ENCODE measurements at places on chromosomes 7 and 10.

DNA sequence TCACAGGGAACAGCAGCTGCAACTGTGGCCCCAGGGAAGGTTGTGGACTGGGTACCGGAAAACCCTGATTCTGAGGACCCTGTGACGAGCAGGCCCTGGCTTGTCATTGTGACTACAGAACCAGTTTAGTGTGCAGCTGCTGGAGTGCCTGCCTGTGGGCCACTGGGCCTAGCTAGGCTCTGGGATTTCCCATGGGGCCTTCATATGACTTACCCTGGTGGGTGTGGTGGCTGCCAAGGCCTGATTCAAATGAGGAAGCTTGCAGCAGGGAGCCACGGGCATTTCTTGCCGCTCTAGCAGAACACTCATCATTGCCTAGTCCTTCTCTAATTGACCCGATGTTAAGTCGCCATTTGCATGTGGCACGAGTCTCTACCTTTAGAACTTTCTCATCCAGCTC lies 14.7 kb upstream of the CAMK2G start:
- no peaks in the 10 kb centered on the region for H3K27me3 ChIP-seq
- H3K27ac ChIP-seq, result no peak overlapping the region
- DNase-seq, result no peak
- H3K36me3 ChIP-seq, result no peaks in the 10 kb centered on the region
- H3K4me1 ChIP-seq, result peaks cover 11% of the 10 kb centered on the region

- H3K27ac ChIP-seq, result no peak overlapping the region
- DNase-seq, result no peak
- H3K4me1 ChIP-seq, result peaks cover 22% of the 10 kb centered on the region
- H3K27me3 ChIP-seq, result no peaks in the 10 kb centered on the region
- H3K4me3 ChIP-seq, result no peak overlapping the region
Observed at GRCh38 chr10:132585732-132586722, 48.4 kb downstream of the INPP5A start.

DNA sequence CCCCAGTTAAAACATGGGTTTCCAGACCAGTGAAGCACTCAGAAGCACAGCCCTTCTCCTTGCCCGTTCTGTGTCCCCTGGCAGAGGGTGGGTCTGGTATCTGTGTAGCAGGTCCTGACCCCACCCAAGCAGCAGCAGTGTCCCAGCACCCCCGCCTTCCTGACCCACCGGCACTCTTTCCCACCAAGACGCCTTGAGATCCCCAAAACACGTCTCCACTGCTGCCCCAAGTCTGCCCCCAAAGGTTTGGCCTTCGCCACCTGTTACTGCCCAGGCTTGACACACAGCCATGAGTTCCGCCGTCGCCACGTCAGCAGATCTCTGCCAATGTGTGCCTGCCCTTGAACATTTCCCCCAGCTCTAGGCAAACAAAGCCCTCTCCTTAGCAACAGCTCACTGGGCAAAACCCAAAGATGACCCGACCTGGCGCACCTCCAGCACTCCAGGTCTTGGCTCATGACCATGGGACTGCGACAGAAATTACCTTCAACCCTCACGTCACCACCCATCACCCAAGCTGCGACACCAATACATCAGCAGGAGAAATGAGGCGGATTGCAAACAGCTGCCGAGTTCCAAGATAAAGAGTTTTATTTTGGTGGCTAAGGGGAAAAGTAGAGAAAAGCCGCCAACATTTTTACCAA lies 75.6 kb downstream of the CTBP2 start:
- no peak overlapping the region for H3K4me3 ChIP-seq
- H3K27ac ChIP-seq, result no peak overlapping the region
- DNase-seq, result no peak
- H3K27me3 ChIP-seq, result peaks cover 42% of the 10 kb centered on the region
- no peaks in the 10 kb centered on the region for H3K4me1 ChIP-seq

DNA sequence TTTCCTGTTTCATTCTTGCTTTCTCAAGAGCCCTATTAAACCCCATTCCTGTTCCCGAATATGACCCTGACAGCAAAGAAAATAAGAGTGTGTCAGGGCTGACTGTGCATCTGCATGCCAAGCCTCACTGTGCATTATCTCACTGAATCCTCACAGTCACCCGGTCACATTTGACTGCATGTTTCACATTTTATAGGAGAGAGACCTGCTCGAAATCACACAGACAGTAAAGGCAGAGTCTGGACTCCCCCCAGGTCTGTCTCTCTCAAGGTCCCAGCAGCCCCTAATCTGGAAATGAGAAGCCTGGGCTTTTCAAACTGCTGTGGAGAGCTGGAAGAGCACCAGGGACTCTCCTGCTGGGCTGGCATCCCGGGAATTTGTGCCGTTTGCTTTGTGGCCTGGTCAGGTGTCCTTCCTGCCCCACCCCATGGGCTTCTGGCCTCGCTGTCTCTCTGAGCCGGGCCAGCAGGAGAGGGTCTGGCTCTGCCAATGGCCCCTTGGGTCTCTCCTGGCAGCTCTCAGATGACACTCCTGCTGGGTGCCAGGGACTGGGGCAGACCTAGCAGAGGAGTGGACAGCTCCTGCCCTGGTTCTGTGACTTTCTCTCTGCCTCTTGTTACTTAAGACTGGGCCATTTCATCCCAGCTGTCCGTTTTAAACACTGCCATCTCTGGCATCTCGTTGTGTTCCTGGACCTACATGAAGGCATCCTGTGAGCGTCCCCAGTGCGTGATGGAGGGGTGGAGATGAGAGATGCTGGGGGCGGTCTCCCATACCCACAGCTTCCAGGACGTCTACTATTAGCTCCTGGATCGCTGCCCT lies 173.6 kb downstream of the ARHGAP12 start:
- no peaks in the 10 kb centered on the region for H3K27me3 ChIP-seq
- no peak overlapping the region for H3K4me3 ChIP-seq
- DNase-seq, result no peak
- peaks cover 1% of the 10 kb centered on the region for H3K36me3 ChIP-seq
- no peak overlapping the region for H3K27ac ChIP-seq
- peaks cover 7% of the 10 kb centered on the region for H3K4me1 ChIP-seq

DNA sequence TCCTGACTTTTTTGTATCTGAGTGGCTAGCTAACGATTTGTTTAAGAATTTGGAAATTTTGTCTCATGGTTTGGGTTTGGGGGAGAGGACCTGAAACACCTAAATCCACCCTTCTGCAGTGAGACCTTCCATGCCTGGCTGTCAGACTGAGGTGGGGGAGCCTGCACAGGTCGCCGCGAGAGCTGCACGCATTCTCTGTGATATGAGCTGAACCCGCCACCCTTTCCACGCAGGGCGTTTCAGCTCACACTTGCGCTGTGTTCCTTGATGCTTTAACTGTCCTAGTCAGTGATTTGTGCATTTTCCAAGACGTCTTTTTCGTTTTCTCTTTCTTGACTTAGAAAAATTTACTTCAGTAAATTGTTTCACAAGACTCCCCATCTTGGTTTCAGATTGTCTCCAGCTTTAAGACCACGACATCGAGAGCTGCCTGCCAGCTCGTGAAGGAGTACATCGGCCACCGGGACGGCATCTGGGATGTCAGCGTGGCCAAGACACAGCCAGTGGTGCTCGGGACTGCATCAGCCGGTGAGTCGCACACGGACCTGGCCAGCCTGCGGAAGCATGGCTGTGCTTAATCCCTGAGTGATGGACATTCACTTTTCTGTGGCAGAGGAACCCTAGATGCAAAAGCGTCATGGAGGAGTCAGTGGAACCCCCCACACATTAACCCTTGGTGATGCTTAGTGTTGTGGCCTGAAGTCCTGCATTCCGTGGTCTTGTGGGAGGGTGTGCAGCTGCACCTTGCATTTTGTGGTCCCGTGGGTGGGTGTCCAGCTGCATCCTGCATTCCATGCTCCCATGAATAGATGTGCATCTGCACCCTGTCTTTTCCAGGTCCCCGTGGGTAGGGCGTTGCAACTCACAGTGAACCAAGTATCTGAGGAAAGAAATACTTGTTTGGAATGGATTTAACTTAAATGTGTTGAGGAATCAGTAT lies 28.1 kb downstream of the WDR37 start:
- no peak for DNase-seq
- H3K27ac ChIP-seq, result no peak overlapping the region
- H3K4me1 ChIP-seq, result peaks cover 30% of the 10 kb centered on the region
- peaks cover 69% of the 10 kb centered on the region for H3K36me3 ChIP-seq

DNA sequence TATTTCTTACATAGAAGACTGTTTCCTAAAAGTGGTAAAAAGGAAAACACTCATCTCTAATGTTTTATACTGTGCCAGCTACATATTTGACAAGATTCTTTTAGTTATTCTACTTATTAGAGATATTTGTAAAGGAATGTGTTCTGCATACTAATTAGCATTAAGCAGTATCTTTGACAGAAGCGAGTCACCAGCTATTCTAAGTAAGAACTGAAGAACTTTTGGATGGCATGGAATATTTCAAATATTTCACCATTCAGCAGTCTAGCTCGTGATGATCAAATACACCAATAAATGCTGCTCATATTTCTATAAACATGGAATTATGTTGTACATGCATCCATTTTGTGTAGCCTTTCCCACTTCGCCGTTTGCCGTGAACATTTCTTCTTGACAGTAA lies 241.6 kb upstream of the TCF7L2 start:
- no peaks in the 10 kb centered on the region for H3K27me3 ChIP-seq
- no peak overlapping the region for H3K27ac ChIP-seq
- no peak for DNase-seq

GRCh38 chr10:112210666-112211065 lies 27.1 kb upstream of the GPAM start:
- no peak overlapping the region for H3K27ac ChIP-seq
- no peaks in the 10 kb centered on the region for H3K36me3 ChIP-seq
- no peak overlapping the region for H3K4me3 ChIP-seq
- H3K4me1 ChIP-seq, result no peaks in the 10 kb centered on the region

DNA sequence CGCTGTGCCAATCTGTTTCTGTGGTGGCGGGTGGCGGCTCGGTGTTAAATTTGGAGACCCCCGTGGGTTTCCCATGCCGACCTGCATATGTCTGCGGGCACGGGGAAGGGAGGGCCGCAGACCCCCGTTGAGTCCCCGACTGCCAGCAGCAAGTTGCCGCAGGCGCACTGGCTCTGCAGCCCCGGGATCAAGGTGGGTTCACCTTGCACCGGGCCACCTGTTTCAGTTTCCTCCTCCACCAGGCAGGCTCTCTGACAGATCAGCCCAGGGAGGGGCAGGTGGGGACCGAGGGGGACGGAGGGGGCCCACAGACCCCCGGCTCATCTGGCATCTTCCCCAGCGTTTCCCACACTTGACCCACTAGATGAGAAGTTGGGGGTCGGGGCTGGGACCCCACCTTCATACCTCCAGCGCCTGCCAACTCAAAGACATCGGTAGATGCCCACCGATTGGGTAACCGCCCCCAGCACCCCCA lies 95.9 kb downstream of the CUX1 start:
- DNase-seq, result no peak
- H3K36me3 ChIP-seq, result peaks cover 8% of the 10 kb centered on the region
- H3K4me3 ChIP-seq, result no peak overlapping the region
- no peak overlapping the region for H3K27ac ChIP-seq
- H3K27me3 ChIP-seq, result no peaks in the 10 kb centered on the region

DNA sequence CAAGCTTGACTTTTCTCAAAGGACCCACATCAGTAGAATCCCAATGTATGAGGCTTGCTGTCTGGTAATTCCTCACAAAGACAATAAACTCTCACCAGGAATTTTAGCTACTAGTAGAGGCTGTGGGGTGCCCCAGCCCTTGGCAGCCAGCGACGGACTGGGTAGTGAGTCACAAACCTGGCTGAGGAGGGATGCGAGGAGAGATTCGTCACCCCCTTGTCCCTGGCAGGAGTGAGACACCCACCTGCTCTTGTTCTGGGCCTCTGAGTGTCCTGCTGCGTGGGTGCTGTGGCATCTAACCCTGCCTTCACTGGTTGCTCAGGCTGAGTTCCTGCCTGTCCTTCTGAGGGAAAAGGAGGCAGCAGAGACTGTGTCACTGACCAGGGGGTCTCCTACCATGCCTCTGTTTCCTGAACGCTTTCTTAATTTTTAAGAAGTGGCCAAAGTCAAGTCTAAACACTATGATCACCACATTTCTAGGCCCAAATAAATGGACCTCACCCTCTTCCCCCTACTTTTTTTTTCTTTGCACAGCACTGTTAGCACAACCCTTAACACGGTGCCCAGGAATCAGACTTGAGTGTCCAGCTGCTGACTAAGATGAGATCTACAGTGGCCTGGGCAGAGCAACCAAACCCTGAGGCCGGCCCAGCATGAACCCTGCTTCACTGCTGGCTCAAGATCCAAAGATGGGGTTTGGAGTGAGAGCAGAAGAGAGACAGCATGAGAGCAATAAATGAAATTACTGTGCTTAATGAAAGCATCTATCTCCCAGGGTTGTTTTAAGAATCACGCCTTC lies 146.4 kb downstream of the ANLN start:
- H3K36me3 ChIP-seq, result peaks cover 48% of the 10 kb centered on the region
- no peaks in the 10 kb centered on the region for H3K4me1 ChIP-seq
- no peak overlapping the region for H3K27ac ChIP-seq
- no peaks in the 10 kb centered on the region for H3K27me3 ChIP-seq
- H3K4me3 ChIP-seq, result no peak overlapping the region

GRCh38 chr10:102538811-102539210 lies 35.0 kb downstream of the SUFU start:
- no peak overlapping the region for H3K4me3 ChIP-seq
- no peaks in the 10 kb centered on the region for H3K27me3 ChIP-seq
- H3K4me1 ChIP-seq, result peaks cover 25% of the 10 kb centered on the region

GRCh38 chr7:121558288-121558687 lies 162.2 kb upstream of the FAM3C start:
- H3K27ac ChIP-seq, result no peak overlapping the region
- peaks cover 6% of the 10 kb centered on the region for H3K27me3 ChIP-seq
- no peaks in the 10 kb centered on the region for H3K4me1 ChIP-seq
- no peak overlapping the region for H3K4me3 ChIP-seq
- no peak for DNase-seq

DNA sequence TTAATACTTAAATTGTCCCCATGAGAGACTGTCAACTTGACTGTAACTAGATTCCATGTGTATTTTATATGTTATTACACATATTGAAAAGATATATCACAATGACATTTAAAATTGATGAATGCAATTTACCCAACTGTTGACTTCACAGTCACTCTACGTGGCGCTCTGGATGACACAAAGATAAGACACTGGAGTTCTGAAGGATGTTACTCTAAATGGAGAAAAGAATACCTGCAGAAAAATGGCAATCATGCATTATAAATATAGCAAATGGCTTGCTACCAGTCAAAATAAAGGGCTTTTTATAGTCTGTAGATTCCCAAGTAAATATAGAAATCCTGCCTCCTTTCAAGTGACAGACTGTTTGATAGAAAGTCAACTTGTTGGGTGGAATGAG lies 143.6 kb upstream of the KLF6 start:
- no peak overlapping the region for H3K27ac ChIP-seq
- peaks cover 16% of the 10 kb centered on the region for H3K4me1 ChIP-seq
- no peak overlapping the region for H3K4me3 ChIP-seq
- no peak for DNase-seq
- no peaks in the 10 kb centered on the region for H3K27me3 ChIP-seq
- peaks cover 2% of the 10 kb centered on the region for H3K36me3 ChIP-seq

GRCh38 chr10:4051011-4051640 lies 266.1 kb upstream of the KLF6 start:
- H3K36me3 ChIP-seq, result no peaks in the 10 kb centered on the region
- no peaks in the 10 kb centered on the region for H3K4me1 ChIP-seq
- H3K27me3 ChIP-seq, result no peaks in the 10 kb centered on the region
- DNase-seq, result no peak
- H3K4me3 ChIP-seq, result no peak overlapping the region

All from central memory CD8-positive, alpha-beta T cell (primary cell).